ENCODE measurements at places on chromosomes 3 and 15. TPM values are rescaled to one million over a fixed set of nuclear protein-coding genes. Genes with fewer than 3 reads are reported as not detected.

DNA sequence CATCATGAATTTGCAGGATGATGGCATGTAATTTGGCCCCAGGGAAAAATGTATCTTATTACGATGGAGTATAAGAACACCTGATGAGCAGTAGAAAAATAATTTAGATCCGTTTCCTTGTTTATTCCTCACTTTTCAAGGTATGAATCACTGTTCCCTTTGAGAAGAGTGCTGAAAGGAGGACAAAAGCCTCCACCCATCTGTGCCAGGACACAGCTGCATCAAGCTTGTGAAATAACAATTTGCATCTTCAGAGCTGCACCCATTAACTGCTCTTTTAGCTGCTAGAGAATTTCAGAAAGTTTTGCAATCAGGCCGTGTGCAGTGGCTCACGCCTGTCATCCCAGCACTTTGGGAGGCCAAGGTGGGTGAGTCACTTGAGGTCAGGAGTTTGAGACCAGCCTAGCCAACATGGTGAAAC, 9.6 kb downstream of the CLDND1 start:
- no peak for DNase-seq
- H3K27ac ChIP-seq, result no peak overlapping the region
- H3K4me1 ChIP-seq, result no peaks in the 10 kb centered on the region
- H3K27me3 ChIP-seq, result no peaks in the 10 kb centered on the region
- peaks cover 36% of the 10 kb centered on the region for H3K36me3 ChIP-seq

DNA sequence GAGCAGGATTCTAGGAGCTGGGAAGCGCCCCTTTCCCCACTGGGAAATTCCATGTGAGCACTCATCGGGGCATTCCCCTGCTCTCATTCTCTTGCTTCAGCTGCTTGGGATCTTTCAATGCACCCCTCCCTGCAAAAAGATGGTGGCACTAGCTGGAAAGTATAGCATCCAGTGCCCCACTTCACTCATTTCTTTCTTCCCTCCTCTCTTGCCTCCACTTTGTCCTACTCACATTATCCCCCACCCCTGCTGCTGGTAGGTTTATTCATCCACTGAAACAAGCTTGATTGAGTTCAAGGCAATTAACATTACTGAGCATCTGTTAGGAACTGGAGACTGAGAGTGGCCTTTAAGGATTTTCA, 84.8 kb upstream of the LIMD1 start:
- H3K4me3 ChIP-seq, result no peak overlapping the region
- no peaks in the 10 kb centered on the region for H3K27me3 ChIP-seq
- no peak overlapping the region for H3K27ac ChIP-seq
- peaks cover 31% of the 10 kb centered on the region for H3K4me1 ChIP-seq
- no peak for DNase-seq

- no peak for DNase-seq
- no peaks in the 10 kb centered on the region for H3K4me1 ChIP-seq
- peaks cover 85% of the 10 kb centered on the region for H3K36me3 ChIP-seq
- no peak overlapping the region for H3K4me3 ChIP-seq
These were observed 72.9 kb downstream of the GHSR start for GRCh38 chr3:172375206-172375850.

DNA sequence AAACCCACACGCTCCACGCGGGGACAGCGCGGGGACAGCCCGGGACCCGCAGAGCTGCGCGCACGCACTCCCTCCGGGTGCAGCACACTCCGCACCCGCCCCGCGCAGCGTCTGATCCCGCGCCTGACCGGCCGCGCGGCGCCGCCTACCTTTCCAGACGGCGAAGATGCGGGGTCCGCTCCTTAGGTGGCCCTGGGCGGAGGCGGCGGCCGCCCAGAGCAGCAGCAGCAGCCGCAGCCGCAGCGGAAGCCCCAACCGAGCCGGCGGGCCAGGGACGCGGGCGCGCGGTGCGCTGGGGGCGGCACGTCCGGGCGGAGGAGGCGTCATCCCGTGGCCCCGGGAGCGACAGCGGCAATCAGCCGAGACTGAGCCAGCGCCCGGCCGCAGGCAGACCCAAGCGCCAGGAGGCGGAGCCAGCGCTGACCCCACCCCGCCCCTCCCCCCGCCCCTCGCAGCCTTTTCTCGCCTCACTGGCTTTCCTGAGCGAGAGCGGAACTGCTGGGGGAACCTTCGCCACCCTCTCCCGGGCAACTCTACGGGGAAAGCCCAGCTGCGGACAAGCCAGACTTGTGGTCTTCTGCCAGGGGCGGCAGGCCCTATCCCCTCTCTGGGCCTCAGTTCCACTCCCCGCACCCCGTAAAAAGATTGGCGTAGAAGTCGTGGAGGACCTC, at the start of gene SEMA7A:
Gene SEMA7A, minus strand, starts transcription at position 367 of the 671 bp plus-strand sequence. Its CDS starts 40 bp downstream, at position 327.
- DNase-seq, result peak; percentile 89
- H3K4me3 ChIP-seq, result peak within 1 kb of the TSS; percentile 87
- H3K27me3 ChIP-seq, result peaks cover 12% of the 10 kb centered on the region
- H3K4me1 ChIP-seq, result peaks cover 26% of the 10 kb centered on the region
- H3K27ac ChIP-seq, result peak within 1 kb of the TSS; percentile 76

GRCh38 chr3:17852217-17852616, 109.8 kb upstream of the TBC1D5 start:
- H3K27ac ChIP-seq, result no peak overlapping the region
- no peaks in the 10 kb centered on the region for H3K27me3 ChIP-seq
- H3K36me3 ChIP-seq, result no peaks in the 10 kb centered on the region
- H3K4me3 ChIP-seq, result no peak overlapping the region
- no peak for DNase-seq

GRCh38 chr15:24761704-24762302, 86.2 kb downstream of the NPAP1 start:
- H3K27me3 ChIP-seq, result no peaks in the 10 kb centered on the region
- no peaks in the 10 kb centered on the region for H3K4me1 ChIP-seq

GRCh38 chr15:98582900-98583554, 65.3 kb upstream of the IGF1R start:
- no peaks in the 10 kb centered on the region for H3K36me3 ChIP-seq
- H3K27ac ChIP-seq, result no peak overlapping the region
- H3K4me3 ChIP-seq, result no peak overlapping the region
- DNase-seq, result no peak
- no peaks in the 10 kb centered on the region for H3K4me1 ChIP-seq

The SRP14 gene
- total RNA-seq, result 138 TPM

The SERINC4 gene
- total RNA-seq, result not detected
